ENCODE measurements at places on chromosomes 3 and 15.

- DNase-seq = peak; percentile 52
Measured at GRCh38 chr3:177833332-177833731, 636.0 kb upstream of the TBL1XR1 start.

GRCh38 chr15:84835661-84836337 is 18.6 kb downstream of the ALPK3 start:
- no peak for DNase-seq

GRCh38 chr15:73568564-73569280 is 64.5 kb downstream of the NPTN start:
- DNase-seq = no peak

DNA sequence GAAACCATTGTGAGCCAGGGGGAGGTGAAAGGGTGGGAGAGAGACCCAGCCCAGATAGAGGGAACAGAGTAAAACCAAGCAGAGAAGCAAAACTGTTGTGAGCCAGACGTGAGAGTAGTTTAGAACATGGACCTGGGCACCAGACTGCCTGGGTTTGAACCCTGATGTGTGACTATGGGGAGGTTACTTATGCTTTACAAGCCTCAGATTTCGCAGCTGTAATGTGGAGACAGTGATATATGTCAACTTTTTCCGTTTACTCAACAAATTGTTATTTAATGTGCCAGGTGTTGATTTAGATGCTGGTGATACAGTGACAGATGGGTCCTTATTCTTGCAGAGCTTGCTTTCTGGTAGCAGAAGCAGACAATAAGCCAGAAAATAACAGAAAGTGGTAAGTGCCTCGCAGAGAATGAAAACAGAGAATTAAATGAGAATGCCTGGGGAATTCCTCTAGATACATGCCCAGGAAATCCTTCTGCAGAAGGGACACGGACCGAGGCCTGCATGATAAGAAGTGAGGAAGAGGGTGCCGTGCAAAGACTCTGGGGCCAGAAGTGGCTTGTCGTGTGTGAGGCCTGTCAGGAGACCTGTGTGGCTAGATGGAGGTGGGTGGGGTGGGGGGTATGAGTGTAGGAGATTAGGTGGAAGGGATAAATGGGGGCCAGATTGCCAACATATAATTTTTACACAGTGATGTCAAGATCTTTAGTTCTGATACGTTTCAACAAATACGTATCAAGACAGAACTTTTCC is 15.0 kb downstream of the KAT2B start:
- no peak for DNase-seq

GRCh38 chr3:122697952-122698620 is 17.4 kb downstream of the PARP14 start:
- DNase-seq = no peak

All from NCI-H526 treated with DMSO at 0.1 percent for 48 hours (cell line).